SW 1271 (cell line): ENCODE measurements at places on chromosomes 7 and 10.

DNA sequence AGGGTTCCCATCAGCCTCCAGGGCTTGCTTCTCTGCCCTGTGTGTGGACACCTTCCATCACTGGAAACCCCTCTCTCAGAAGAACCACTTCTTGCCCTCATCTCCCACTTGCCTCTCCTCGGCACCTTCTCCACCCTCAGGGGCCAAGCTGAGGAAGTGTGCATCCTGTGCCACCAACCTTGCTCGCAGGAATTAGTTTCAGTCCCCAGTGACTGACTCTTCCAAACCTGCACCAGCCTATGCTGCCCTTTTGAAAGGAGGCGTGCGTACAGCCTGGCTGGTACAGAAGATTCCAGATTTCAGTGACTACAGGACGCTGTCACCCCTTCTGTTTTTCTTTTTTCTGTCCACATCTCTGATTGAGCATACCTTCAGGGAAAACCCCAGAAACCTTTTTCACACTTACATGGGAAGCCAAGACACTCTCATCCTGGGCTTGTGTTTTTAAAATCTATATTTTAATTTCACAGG lies 67.1 kb downstream of the IKZF1 start:
- no peak for DNase-seq

DNA sequence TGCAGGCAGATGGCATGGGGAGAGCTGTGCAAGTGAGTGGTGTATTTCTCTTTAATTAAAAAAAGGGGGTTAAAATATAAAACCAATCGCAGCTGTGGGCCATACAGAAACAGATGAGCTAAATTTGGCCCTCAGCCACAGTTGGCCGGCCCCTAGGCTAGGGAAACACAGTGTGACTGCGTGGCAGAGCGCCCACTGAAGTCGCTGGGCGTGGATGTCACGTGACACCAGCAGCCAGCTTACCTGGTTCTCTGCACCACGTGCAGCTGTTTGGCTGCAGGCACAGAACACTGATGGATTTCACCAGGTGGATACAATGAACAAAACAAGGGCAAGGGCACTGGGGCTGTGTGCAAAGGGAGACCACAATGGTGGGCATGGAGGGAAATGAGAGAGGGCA lies 119.3 kb upstream of the ZNF746 start:
- DNase-seq = no peak

GRCh38 chr10:7372504-7372903 lies 38.3 kb downstream of the SFMBT2 start:
- no peak for DNase-seq

DNA sequence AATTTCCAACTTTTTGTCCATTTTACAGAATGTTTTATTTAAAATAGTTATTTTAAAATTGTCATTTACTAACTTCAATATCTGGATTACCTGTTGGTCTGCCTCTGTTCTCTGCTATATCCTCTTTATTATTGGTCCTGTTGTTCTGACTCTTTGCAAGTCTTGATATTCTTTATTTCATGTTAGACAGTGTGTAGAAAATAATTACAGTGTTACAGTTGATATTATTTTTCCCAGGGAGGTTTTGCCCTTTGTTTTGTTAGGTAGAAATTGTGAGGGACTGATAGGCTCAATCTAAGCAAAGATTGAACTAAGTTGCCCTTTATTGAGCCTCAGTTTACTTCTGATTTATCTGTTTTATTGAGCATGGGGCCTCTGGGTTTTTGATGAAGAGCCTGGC lies 49.4 kb upstream of the CADPS2 start:
- DNase-seq = no peak

- no peak for DNase-seq
Measured at GRCh38 chr10:663831-664251, 25.6 kb downstream of the DIP2C start.

GRCh38 chr7:12328888-12329770 lies 74.5 kb downstream of the VWDE start:
- DNase-seq = no peak
